NCI-H526 (cell line): ENCODE measurements at places on chromosomes 2 and 18.

DNA sequence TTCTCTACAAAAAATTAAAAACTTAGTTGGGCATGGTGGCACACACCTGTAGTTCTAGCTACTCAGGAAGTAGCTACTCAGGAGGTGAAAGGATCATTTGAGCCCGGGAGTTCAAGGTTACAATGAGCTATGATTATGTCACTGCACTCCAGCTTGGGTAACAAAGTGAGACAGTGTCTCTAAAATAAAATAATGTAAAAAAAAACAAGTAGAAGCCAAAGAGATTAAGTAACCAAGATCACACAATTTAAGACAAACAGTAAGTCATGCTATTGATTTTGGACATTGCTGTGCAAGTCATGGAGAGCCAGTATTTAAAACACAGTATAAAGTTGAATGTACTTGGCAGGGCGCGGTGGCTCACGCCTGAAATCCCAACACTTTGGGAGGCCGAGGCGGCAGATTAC lies 20.5 kb downstream of the ITSN2 start:
- no peak for DNase-seq

GRCh38 chr2:132902626-132903025 lies 232.6 kb upstream of the LYPD1 start:
- DNase-seq = no peak

GRCh38 chr18:32372381-32373061 lies 98.2 kb downstream of the GAREM1 start:
- DNase-seq = no peak

DNA sequence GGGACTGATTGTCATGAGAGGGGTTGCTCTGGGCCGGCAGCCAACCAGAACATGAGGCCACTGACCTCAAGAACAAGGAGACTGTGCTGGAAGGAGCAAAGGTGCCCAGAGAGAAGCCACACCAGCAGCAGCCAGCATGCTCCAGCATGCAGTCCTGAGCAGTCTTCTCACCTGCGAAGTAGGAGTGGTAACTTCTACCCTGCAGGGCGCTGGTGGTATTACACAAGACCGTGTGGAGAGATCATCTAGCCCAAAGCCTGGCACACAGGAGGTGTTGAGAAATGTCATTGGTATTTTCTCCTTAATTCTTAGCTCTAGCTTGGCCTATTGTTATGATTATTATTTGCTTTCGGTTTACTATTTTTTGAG lies 132.7 kb downstream of the TSN start:
- DNase-seq = peak; percentile 55

DNA sequence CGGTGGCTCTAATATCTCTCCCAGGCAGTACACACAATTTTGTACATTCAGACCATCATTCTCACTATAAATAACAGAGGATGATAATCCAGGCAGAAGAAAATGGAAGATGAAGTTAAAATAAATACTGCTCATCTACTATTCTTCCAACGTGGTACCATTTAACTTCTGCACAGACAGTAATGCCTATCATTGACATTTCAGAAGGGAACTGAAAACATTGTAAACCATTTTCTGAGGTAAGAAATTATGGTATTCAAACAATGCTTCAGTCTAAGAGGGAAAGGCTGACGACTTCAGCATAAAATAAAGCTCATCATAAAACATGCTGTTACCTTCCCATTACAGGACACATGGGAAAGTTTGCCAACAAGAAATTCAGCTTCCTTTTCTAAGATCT lies 814.4 kb downstream of the NR4A2 start:
- no peak for DNase-seq

DNA sequence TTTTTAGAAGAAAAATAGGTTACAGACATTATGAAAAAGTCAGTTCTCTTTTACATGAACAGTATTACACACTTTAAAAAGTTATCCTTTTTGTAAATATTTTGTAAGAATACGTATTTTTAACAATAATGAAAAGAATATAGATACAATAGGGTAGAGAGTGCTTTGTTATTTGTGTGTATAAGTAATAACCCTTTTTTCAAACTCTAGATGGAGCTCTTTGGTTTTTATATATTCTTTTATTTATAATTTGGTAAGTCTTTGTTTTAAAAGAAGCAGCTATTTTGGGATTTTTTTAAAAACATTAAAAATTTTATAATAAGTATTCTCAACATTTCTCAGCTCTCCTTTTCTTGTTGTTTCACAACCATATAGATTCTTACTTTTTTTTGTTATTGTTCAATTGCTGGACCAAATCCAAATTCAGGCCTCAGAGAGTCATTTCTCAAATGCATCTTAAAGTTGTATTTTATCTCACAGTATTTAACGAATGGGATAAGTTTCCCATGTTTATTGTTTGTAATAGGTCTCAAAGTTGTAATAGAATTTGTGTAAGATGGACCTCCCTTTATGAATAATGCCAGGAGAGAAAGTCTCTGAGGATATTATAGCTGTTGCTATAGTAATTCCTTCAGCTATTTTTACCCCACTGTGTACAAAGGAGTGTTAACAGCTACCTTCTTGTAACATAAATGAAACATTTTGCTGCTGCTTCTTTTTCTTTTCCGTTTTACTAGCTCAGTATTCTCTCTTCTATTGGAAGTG lies 46.4 kb downstream of the ACYP2 start:
- DNase-seq = no peak

GRCh38 chr2:197198890-197199289 lies 111.7 kb downstream of the ANKRD44 start:
- DNase-seq = no peak

- no peak for DNase-seq
Observed at GRCh38 chr2:109646961-109647360, 32.8 kb downstream of the SOWAHC start.

DNA sequence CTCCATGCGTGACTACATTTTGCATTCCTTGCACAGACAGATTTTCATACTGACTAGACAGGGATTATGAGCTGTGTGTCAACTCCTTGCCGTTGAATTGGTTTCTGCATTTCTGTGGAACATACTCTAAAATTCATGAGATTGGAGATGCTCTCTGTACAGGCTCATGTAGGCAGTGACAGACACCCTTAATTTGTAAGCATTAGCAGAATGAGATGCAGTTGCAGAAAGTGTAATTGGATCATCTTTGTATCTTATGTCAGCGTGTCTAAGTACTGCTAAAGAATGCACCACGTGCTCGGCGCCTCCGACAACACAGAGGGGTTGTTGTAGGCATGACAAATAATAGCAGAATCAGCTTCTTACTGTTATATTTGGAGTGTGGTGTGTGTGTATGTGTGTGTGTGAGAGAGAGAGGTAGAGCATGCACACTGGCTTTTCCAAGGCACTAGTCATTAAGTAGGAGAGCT lies 212.4 kb downstream of the CMPK2 start:
- no peak for DNase-seq
